CD4-positive, alpha-beta T cell treated with Interleukin-17A for 4 hours (primary cell): ENCODE measurements at places on chromosomes 1 and 21.

DNA sequence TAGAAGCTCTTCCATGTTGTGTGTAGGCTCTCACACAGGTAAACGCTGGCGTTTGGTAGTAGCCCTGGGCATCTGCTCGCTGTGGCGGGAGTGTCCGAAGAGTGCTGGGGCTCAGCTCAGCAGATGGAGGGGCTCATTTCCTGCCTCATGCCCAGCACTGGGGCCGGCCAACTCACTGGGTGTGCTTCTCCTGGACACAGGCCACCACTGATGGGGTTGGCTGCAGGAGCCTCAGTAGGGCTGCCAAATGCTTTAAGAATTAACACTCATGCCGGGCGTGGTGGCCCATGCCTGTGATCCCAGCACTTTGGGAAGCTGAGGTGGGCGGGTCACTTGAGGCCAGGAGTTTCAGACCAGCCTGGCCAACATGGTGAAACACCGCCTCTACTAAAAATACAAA, 20.9 kb downstream of the UQCRHL start:
- DNase-seq: no peak

DNA sequence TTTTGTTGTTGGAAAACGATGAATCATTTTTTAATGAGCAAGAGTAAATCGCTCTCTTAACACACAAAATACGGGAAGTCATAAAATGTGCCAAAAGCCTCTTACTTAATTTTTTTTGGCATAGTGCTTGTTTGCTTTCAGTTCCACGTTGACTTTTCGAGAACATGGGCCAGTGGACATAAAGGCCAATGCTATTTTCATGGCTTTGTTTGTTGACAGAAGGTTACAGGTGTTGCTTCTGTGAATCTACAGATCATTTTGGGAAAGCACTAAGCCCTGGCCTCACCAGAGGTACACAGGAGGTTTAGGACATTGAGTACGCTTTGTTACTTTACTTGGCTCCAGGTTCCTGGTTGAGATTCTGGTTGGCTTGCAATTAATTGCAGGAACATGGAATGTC, 199.4 kb upstream of the HMCN1 start:
- DNase-seq: no peak

DNA sequence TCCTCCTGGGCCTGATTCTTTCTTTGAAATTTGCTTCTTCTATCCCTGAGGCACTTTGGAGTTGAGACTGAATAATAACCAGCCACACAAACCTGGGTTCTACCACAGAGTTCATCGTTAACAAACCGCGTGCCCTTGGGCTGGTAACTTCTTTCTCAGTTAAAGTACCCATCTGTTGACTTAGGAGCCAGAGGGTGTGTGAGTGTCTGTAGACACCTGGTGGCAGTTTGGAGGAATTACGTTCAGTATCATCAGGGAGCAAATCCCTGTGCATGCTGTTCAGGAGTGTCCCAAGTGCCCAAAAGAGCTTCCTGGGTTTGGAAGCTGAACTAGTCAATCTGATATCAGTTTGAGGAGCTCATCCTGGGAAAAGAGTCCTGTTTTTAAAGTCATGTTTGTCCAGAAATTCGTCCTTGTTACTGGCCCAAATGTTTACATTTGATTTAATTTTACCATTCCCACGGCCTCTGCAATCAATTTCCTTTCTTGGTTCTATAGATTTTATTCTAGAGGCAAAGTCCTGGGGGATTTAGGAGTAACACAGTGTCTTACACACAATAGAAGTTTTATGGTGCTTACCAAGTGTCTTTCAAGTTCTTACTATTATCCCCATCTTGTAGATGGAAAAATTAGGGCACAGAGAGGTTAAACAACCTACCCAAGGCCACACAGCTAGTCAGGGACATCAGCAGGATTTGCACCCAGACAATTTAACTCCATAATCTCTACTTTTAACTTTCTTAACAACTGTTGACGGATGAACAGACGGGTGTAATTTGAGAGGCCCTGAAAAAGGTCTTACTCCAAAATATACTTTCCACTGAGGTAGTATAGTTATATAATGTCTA, 26.7 kb upstream of the RPTN start:
- DNase-seq: peak; percentile 45

DNA sequence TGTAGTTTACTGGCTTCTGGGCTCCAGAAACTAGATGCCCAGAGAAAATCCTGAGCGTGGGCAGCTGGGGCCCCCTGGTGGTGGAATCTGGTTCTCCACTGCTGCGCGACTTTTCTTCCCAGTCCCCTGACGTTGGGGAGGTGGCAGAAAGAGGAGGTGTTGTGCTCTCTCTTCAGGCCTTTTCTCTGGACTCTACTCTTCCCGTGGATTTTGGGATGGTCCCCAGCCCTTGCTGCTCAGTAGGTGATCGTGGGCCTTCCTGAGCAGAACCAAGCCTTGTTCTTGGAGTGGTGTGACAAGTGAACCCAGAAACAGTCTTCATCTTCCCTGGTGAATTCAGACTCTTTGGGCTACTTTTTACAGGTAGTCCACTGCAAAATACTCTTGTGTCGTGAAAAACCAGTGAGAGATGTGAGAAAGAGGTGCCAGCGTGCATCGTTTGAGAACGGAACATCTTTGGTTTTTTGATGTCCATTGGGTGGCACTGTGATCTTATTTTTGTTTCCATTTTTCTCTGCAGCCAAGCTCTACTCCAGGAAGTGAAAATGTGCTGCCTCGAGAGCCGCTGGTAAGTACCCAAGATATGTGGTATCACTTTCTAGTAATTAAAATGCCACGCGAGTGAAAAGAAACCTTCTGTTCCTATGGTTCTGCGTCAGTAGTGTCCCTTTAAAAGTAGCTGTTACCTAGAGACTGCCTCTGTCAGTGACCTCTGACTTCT, 20.2 kb downstream of the PEX14 start:
- peak; percentile 86 for DNase-seq

DNA sequence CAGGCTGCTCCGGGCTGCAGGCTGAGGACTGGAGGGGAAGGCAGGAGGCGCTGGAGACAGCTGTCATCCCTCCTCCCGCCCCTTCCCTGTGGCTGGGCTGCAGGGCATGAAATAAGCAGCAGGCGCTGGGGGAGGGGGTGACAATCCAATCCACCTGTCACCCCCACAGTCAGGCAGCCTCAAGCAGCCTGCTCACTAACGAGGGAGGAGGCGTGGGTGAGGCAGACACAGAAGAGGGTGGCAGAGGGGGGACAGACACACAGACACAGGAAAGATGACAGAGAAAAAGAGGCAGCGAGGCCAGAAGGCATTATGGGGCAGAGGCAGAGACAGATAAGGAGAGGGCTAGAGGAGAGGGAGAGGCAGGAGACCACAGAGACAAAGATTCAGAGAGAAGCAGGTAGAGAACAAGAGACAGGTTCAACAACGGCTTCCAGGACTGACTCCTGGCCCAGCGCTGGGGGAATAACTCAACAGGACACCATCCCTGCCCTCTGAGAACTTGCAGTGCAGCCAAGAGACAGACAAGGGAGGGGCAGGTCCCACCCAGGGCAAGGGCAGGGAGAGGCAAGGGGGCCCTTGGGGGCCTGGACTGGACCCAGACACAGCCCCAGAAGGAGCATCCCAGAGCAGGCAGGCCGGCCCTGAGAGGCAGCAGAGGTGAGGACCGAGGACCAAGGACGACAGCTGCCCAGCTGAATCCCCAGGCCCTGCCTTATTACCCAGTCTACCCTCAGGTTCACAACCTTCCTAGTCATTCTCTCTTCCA, 11.2 kb downstream of the MEF2D start:
- peak; percentile 57 for DNase-seq

DNA sequence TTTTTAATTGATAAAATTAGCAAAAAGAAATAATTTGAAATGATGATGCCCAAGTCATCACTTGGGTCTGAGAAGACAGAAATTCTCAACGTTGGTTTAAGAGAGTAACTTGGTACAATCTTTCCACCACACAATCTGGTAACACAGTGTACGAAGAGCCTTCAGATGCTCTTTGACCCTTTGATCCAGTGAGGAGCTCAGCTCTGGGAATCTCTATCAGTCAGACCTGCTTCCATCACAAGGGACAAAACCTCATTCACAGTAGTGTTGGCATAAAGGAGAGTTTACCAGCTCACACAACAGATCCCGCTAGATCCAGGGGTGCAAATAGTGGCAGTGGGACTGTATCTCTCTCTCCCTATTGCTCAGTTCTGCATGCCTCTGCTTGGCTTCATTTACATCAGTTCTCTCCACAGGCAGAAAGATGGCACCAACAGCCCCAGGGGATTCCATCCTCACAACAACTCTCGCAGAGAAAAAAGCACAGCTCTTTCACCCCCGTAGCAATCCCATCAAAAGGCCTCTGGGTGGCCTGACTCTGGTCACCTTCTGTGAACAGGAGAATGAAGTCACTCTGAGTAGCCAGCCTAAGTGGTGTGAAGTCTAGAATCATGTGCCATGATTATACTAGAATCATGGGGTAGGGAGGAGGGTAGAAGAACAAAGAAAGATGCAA, 119.7 kb downstream of the ZNF281 start:
- DNase-seq: no peak

- no peak for DNase-seq
These were observed 144.2 kb downstream of the LYPLAL1 start for GRCh38 chr1:219317762-219318353.

DNA sequence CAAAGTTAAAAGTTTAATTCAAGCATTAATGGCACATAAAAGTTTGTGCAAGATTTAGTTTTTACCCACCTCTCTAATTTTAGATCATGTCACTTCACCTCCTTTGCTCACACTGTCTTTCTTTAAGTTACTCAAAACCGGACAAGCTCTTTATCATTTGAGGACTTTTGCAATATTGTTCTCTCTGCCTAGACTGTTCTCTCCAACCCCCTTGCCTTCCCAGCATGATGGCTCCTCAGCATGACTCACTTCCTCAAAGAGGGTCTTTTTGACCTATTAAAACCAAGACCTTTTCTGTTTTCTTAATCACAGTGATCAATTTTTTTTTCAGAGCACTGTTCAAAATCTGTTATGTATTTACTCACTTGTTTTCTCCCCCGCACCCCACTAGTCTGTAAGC, 61.3 kb downstream of the XKR8 start:
- DNase-seq: no peak

GRCh38 chr21:44716984-44717383, 5.6 kb upstream of the TSPEAR start:
- no peak for DNase-seq

DNA sequence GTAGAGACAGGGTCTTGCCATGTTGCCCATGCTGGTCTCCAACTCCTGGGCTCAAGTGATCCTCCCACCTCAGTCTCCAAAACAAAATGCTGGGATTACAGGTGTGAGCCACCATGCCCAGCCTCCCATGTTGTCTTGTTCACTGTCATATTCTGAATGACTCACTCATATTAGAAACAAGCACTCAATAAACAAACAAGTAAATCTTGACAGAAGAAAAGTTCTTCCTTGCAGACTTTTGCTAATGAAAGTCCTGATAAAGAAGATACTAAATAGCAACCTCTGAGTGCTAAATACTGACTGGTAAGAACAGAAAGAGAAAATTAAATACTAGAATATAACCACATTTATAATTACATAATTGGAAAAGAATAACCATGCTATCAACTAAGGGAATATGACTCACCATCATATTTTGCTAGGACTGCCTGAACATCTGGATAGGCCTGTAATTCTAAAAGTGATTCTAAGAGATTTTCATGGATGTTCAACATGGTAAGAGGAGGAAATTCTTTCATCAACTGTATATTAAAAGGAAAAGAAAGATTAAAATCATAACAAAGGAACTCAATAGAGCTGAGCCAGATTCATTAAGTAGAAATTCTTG, 37.3 kb downstream of the ST7L start:
- DNase-seq: no peak

DNA sequence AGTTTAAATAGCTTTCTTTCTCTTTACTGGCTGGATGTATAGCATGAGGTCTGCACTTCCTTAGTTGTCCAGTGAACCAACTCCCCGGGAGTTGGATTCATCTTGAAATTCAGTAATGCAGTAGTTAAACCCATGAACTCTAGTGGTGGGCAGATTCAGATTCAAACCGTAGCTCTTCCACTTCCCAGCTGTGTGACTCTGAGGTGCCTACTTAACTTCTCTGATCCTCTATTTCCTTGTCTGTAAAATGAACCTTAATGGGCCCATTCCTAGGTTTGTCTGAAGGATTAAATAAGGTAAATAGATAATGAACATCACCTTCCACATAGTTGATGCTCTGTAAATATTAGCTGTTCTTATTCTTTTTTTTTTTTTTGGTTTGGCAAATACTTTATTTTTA, 16.5 kb downstream of the PIK3CD start:
- DNase-seq: no peak

DNA sequence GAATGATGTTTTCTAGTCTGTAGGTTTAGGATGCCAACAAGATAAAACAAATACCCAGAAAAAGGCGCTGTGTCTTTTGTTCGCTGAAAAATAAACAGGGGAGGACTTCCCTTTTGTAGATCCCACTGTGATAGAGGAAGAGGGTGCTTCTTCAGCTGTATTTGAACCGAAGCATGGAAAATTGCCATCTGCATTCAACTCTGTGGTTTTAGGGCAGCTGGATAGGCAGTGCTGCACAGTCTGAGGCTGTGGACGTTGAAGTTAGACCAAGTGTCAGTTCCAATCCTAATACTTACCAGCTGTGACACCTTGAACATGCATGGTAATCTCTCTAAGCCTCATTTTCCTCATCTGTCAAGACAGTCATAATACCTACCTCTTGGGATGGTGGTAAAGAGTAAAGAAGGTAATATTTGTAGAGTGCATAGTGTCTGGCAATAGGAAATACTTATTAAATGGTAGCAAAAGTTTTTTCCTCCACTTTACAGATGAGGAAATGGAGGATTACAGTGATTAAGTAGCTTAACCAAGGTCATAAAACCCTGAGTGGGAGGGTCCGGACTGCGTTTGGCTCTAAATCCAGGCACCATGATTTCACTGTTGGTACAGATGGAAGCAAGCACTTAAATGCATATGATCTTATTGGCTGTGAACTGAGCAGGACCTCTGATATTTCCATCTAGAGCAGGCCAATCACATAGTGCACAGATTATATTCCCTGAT, 48.5 kb downstream of the UTP25 start:
- no peak for DNase-seq

- DNase-seq: no peak
These were observed 10.9 kb downstream of the RD3 start for GRCh38 chr1:211480941-211481545.

- no peak for DNase-seq
These were observed 5.9 kb upstream of the A3GALT2 start for GRCh38 chr1:33326785-33327184.

DNA sequence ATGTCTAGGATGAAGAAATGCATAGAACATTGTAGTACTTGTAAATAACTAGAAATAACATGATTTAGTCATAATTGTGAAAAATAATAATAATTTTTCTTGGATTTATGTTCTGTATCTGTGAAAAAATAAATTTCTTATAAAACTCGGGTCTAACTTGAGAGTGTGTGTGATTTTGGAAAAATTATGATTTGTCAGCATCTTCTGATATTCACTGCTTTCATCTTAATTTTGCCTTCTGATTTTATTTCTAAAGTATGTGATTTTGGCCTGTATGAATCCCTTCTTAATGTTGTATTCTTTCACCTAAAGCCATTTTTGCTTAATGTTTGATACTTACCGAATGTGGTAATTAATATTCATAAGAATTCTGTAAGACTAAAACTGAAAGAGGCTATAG, 14.3 kb downstream of the IFI44 start:
- DNase-seq: no peak

GRCh38 chr1:47183308-47184089, 6.3 kb downstream of the PDZK1IP1 start:
- no peak for DNase-seq
